ENCODE measurements at places on chromosomes 13 and 19.

DNA sequence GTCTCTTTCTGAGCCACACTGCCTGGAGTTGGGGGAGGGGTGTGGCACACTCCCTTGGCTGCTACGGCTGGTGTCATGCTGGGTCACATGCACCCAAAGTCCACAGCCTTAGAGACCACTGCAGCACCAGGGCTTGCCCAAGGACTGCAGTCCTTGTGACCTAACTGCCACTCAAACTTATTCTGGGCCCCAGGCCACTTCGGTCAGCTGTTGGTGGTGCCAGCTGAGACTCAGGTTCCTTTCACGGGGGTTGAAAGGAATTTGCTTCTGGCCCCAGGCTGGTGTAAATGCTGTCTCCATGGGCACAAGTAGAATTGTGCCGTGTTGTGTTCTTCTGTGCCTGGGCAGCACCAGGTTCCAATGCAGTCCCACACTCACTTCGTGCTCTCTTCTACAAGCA, 9.5 kb upstream of the VN1R1 start:
- DNase-seq, result no peak

- no peak for DNase-seq
Measured at GRCh38 chr13:24630851-24631620, 49.2 kb upstream of the ATP12A start.

DNA sequence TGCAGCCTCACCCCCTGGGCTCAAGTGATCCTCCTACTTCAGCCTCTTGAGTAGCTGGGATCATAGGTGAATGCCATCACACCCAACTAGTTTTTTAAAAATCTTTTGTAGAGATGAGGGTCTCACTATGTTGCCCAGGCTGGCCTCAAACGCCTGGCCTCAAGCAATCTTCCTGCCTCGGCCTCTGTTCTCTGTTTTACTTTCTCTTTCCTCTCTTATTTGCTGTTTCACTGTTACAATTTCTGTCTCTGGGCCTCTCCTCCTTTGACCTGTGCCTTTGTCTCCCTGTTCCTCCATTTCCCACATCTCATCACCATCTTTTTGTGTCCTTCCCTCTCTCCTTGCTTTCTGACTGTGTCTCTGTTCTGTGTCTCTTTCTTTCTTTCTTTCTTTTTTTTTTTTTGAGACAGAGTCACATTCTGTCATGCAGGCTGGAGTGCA, 9.3 kb downstream of the SHKBP1 start:
- DNase-seq, result no peak

- DNase-seq, result no peak
Measured at GRCh38 chr13:49629196-49629938, 1.1 kb downstream of the ARL11 start.

DNA sequence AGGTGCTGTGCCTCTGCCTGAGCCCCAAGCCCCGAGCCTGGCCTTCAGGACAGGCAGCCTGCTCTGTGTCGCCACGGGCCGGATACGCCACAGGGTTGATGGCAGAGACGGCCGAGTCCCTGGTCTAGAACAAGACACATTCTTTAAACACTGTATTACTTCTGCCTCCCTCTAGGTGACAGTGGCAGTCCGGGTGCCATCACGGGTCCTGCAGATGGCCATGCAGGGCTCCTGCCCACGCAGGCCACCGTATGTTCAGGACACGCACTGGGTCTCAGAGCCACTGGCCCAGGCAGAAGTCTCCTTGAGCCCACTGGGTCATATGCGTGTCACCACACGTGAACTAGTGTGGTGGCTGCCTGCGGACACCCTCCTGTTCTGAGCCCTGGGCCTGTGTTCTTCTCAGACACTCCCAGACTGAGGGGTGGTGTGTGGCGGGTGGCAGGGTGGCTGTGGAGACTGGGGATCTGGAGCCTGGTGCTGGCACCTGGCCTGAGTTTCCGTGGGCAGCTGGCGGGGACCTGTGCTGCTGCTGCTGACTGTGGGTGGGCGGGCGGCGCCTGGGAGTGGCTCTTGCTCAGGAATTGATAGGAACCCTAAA, 4.4 kb downstream of the PLEKHJ1 start:
- no peak for DNase-seq

DNA sequence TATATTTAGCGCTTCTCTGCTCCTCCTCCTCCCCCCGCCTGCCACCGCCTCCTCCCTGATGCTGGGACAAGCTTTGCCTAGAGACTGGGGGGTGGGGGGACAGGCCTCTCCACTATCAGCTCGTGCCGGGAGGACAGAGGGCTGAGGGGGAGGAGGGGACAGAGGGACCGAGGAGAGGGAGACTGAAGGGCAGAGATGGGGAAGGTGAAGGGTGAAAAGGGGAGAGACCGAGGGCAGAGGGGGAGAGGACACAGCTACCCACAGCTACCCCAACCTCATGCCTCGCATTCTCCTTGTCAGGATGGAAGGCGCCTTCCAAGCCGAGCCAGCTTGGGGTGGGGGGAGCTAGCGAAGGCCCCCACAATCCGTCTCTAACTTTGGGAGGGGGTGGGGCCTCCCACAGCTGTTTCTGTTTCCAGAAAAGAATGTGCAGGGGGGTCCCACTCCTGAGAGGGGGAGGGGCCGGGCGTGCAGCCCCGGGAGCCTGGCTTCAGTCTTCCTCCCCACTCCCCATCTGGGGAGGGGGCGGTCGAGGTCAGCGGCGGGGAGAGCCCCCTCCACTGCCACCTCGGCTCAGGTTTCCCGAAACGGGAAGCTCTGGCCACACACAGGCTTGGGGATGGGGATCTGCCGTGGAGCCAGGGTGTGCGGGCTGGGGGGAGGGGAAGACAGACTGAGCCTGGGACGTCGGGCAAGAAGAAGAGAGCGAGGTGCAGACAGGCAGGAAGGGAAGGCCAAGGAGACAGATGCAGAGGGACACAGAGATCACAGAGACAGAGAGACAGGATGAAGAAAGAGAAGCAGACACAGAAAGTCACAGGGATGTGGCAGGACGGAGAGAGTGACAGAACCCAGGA, 1.6 kb downstream of the DACT3 start:
- DNase-seq, result no peak

DNA sequence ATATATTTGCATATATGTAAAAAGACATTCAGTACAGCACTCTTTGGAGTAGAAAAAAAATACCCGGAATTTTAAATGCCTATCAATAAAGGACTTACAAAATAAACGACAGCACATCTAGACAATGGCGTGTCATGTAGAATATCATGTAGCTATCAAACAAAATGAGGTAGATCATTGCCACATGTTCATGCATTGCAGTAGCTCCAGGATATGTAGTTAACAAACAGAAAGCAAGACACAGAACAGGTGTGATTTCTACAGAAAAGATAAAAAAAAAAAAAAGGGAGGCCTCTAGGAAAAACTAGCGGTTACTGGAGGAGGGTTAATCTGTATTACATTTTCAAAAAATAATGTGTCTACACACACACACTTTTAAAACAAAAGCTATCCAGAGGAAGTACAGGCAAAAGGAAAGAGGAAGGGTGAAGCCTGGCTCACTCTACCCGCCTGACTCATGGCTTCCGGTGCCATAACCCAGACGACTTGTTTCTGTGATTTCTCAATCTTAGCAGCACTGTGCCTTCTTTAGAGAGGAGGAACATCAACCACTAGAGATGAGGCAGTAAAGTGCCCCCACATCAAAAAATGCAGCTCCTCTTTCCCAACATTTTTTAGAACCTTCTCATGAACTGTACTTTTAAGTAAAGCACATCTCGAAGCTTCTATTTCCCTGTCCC, 6.9 kb downstream of the KCTD12 start:
- no peak for DNase-seq

DNA sequence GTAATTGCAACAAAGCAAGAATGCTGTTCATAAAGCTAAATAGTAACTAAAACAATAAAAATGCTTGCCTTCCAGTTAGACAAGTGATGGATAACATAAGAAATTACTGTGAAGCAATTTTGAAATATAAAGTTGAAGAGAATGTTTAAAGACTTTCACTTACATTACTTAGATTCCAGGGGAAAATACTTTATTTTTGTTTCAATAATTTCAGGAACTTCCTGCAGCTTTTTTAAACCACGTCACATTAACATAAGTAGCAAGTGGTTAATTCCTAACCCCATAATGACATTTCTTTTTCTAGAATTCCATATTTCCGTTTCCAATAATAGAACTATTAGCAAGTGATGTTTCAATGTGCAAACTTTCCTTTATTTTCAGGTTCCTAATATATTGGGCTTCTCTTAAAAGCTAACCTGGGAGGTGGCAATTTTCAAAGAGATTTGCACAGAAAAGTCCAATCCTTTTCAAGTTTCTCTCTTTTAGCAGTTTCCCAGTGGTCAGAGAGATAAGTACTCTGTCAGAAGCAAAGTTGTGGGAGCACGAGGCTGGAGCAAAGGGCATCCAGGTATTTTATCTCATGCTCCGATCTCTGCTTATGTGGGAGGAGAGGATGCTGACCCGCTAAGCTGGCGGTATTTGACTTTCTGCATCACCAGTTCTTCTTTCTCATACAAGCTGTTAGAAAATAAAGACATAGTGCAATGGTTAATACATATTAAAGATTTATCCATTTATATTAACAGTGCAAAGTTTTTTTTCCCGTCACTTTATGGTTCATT, 1025.3 kb downstream of the EFNB2 start:
- DNase-seq, result no peak

All from vagina (tissue), 2 donors.